ENCODE measurements at places on chromosomes 7 and 10.

GRCh38 chr10:31644931-31645633 is 283.5 kb downstream of the ARHGAP12 start:
- no peak for DNase-seq

DNA sequence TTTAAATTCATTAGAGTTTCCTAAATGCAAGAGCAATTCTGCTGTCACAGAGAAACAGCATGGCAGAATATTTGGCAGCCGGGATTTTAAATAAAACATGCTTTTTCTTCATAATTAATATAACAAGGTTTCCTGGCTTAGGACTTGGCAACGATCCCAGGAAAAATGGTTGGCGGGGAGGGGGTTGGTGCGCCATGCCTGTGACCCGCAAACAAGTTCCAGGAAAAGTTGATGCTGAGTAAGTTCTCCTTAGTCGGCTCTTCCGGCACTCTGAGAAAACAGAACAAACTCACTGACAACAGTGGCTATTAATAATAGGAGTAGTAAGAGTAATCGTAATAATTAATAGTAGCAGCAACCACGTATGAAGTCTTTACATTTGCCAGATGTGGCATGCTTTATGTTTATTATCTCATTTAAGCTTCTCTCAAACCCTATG is 4.6 kb downstream of the HABP2 start:
- peak; percentile 54 for DNase-seq

- DNase-seq: no peak
Measured at GRCh38 chr10:42454313-42454712, 184.1 kb downstream of the ZNF33B start.

DNA sequence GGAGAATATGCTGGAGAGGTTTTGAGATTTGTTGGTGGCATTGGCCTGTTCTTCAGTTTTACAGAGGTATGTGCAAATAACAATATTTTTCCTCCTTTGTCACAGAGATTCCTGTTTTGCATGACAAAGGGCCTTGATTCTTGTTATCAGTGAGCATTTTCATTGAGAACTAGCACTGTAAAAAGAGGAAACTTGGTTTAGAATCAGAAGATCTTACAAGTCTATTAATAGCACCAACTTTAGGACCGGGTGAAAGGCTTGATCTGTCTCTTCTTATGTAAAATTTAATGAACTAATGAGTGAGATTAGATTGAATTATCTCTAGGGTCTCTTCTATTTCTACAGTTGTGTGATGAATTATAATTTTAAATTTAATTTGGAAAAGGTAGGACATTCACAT is 25.5 kb downstream of the TSPAN13 start:
- DNase-seq: no peak

GRCh38 chr10:29007748-29008610 is 280.9 kb upstream of the LYZL1 start:
- no peak for DNase-seq

GRCh38 chr7:104106108-104106905 is 101.5 kb downstream of the ORC5 start:
- DNase-seq: no peak

DNA sequence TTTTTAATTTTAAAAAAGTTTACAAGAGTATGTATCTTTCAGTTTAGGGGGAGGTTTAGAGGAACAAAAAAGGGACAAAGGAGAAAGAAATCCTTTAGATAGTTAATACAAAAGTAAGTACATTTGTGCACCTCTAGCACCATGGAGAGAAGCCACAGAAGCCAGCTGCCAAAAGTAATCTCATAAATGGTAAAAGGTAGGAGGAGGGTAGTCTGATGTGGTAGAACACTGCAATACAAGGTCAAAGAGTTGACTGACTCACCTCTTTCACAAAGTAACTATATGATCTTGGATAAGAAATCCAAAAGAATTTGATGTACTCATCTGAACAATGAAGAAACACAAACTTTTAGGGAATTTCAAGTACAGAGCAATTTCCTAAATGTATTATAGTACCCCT is 68.1 kb downstream of the CNOT4 start:
- no peak for DNase-seq

DNA sequence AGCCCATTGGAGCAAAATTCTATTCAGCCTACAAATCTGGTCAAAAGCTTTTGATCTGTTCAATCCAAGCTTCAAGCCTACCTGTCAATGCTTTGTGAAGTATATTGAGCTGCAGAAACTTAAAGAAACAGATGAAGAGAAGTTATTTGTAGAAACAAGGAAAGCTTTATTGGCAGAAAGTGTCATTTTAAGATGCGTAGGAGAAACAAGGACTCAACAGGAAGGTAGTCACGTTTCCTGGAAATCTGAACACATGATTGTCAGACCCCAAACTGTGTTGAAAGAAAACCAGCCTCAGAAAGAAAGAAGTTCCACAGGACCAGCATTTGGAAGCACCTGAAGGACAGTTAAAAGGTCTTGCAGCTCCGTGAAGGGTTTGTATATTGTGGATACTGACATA is 34.8 kb upstream of the PURB start:
- no peak for DNase-seq

GRCh38 chr7:47454069-47454973 is 127.6 kb downstream of the TNS3 start:
- DNase-seq: no peak

DNA sequence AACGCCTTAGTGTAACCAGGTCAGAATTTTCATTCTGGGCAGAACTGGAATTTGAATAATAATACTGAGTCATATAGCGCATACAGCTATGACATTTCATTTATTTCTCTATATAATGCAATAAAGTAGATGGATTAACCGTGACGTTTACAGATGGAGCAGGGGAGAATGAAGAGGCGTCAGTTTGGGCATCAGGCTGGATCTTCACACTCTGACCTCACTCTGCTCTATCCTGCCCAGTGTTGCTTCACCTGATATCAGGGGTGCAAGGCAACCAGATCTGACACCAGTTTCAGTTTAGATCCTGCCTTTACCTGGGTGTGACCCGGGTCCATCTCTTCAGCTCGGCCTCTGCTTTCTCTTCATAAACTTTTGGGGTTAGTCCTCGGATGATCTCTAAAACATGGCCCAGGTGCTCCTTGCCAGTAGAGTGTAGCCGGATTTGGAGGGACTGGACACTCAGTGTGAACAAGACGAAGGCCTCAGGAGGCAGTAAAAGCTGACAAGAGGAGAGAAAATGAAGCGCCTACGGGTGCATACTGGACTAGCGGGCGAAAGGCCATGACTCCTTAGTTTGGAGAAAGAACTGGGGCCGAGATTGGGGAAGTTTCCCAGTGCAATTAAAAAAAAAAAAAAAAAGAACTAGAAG is 1.4 kb upstream of the ZYX start:
- DNase-seq: no peak

DNA sequence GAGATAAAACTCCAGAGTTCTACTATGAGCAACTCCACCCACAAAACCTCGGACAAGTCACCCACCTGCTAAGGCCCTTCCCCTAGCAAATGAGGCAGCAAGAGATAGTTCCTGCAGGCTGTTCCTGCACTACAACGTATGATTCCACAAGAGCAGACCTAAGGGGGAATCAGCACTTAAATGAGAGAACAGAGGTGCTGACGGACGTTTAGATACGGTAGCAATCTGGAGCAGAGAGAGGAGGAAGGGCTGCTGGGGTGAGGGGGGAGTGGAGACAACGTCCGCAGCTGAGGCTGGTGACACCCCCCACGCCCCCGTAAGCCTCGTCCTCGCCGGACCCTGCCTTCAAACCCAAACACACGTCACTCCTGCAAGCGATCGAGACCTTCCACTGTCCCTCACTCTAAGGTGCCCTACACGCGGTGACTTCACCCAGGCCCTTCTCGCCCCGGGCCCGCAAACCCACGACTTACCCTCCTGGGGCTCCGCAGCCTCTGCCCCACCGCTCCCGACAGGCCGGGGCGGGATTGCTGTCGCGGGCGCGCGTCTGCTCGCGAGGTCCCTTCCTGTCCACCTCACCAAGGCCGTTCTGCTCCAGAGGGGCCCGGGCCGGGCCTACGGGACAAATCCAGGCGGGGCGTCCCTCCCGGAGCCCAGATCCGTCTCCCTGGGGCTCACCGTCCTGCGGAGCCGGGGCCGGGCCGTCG is 635 bp downstream of the ZNF12 start:
- DNase-seq: peak; percentile 48

DNA sequence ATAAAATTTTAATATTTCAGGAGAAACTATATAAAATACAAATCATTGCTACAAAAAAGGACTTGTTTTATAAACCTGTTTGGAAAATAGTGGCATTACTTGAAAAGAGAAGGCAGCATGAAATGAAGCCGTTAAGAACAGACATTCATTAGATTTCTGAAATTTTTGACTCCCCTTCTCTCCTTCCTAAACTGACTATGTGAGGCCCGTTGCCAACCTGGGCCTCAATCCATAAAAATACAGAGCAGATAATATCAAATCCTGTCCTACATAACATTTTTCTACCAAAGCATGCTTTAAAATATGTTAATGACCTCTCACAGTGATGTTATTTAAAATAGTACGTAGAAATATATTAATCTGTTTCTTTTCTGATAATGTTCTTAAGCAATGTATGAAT is 34.5 kb upstream of the ING3 start:
- no peak for DNase-seq

GRCh38 chr7:101828301-101829020 is 11.0 kb downstream of the CUX1 start:
- DNase-seq: no peak

DNA sequence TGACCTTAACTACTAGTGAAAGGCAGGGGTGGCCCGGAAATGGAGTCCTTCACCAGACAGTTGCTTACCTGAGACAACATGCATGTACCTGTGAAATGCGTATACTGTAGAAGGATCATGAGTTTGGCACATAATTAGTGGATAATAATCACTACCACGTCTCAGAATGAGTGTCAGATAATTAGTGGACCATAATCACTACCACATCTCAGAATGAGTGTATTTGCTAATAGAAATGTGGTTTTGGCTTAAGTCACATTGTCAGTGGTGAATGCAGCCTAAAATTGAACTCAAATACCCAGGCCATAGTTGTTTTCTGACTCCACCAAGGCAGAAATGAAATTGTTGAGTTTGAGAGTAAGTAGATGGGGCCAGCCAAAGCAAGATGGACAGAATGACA is 468.3 kb upstream of the GALNT17 start:
- DNase-seq: no peak

DNA sequence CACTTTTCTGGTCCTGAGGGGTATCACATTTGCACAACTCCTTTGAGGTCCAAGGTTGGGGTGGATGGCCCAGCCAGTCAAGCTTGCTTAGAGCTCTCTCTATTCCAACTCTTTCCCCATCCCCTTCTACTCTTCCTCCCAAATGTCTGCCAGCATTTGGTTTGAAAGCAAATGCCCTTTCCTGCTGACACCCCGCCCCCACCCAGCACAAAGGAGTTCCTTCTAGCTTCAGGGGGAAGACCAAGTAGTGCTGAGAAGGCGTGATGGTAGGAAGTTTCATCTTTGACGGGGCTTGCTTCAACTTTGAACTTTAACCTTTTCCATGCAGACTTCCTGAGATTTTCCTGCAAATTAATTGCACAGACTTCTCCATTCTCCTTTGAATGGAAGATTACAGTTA is 137.5 kb upstream of the TCF7L2 start:
- no peak for DNase-seq

DNA sequence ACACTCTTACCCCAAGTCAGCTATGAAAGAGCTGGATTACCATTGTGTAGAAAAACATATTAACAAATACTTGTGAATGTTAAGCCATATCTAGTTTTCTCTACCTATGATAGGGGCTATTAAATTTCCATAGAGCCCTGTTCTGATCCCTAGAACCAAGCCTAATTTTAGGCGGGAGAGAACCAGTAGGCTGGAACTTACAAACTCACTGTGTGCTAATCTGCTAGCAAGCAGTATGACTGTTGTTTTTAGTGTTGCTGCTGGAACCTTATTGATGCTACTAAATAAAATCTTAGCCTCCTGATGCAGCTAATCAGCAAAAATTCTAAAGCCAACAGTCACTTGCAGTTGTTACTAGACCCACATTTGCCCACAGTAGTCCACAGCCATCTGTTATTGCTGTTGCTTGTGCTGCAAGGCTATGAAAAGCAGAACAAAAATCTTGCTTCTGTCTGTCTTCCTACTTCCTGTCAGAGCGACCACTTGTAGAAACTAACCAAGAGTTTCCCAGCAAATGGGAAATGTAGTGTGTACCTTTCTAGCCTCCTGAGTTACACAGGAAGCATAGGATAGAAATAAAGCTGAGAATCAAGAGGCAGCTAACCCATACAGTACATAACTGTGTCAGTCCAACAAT is 368.4 kb downstream of the ARL4A start:
- DNase-seq: no peak

DNA sequence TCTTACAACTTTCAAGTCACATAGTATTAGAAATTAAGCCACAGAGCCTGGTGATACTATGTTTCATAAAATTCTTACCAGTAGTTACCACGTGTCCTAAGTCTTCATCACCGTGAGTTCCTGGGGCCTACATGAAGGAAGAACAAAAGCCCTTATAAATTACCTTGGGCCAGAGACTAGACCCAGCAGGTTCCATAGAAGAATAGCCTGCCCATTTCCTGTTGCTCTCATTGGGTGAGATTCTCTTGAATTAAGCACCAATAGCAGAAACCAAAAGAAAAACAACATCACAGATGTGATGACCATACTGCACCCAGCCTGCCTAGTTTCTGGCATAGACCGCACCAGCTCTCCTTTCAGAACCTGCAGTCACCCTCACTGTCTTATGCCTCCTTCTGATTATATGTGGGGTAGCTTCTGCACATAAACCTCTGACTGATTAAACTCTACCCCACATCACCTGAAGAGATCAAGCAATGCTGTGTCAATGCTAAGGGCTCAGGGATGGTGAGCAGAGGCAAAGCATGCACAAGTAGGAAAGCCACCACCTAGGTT is 18.0 kb upstream of the SEM1 start:
- DNase-seq: no peak

GRCh38 chr10:585502-585901 is 104.0 kb downstream of the DIP2C start:
- no peak for DNase-seq

DNA sequence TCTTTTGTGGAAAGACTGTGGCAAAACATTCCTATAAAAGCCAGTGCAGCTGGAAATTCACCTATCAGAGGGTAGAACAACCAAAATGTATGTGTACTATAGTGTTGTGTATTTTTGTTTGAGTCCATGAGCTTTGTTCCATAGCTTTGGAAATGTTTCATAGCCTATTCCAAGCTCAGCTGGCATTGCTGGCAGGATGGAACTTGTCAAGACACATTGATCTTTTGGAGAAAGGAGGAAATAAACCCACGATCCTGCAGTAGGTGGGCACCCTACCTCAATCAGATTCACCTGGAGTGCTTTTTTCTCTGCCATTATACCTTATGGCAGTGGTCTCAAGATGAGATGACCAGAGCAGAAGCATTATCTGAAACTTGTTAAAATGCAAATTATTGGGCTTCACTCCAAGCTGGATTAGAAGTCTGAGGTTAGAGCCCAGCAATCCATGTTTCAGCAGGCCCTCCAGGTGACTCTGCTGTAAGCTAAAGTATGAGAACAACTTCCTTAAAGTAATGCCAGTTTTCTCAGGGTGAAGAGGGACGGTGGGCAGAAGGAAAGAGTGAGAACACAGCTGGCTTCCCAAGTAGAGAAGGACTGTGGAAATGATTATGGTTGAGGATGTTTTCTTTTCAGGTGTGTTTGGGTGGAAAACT is 30.3 kb upstream of the CDK1 start:
- DNase-seq: no peak

GRCh38 chr10:7436490-7437100 is 25.8 kb upstream of the SFMBT2 start:
- no peak for DNase-seq

GRCh38 chr7:28686418-28686800 is 271.7 kb downstream of the TRIL start:
- no peak for DNase-seq

- DNase-seq: no peak
Measured at GRCh38 chr10:18713077-18713476, 53.8 kb downstream of the ARL5B start.
